CD4-positive, alpha-beta T cell treated with Interleukin-1 beta for 1 hour (primary cell): ENCODE measurements at places on chromosomes 7 and 10.

GRCh38 chr10:29248158-29248557 is 40.7 kb upstream of the LYZL1 start:
- DNase-seq, result no peak

DNA sequence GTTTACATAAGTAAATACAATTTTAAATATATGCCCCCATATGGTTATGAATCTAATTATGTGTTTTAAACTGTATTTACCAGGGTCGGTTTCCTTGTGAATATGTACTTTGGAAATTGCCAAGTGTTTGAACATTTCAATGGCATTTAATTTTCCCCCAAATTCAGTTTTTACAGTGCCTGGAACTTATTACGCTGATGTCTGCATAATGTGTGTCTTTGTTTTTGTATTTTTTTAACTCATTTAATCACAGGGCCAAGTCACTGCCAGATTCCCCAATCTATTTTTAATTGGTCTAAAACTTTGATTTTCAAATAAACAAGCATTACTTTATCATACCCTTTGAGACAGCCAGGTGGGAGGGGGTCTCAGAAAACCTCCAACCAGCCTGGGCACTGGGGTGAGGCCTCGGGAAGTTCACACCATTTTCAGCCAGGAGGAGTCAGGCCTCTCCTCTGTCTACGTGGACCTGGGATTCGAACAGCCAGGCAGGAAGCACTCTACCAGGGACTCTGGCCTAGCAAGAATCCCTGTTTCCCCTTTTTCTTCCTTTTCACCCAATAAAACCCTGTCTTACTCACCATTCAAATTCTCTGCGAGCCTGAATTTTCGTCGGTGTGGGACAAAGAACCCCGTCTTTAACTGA is 151.5 kb upstream of the COL1A2 start:
- DNase-seq, result no peak

- DNase-seq, result no peak
Measured at GRCh38 chr10:27068217-27068891, 31.9 kb downstream of the ANKRD26 start.

- DNase-seq, result no peak
Measured at GRCh38 chr7:114243646-114244045, 171.0 kb upstream of the FOXP2 start.

GRCh38 chr7:44802418-44803025 is 6.0 kb downstream of the PPIA start:
- no peak for DNase-seq

- DNase-seq, result peak; percentile 76
Measured at GRCh38 chr7:130941322-130942210, 207.6 kb upstream of the KLF14 start.

GRCh38 chr7:126727930-126728391 is 524.8 kb downstream of the GRM8 start:
- DNase-seq, result no peak

DNA sequence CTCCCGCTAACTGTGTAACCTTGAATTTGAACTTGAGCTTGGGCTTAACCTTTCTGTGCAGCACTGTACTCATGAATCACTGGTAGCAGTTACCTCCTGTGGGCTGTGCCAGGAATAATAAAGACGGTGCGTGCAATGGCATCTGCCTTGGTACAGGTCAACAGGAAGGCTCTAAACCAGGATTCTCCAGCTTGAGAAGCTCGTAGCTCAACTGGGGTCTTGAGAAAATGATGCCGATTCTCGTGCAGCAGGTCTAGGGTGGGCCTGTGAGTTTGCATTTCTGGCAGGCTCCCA is 112.5 kb upstream of the ANLN start:
- no peak for DNase-seq

- no peak for DNase-seq
Measured at GRCh38 chr10:28939281-28940157, 262.2 kb downstream of the BAMBI start.

DNA sequence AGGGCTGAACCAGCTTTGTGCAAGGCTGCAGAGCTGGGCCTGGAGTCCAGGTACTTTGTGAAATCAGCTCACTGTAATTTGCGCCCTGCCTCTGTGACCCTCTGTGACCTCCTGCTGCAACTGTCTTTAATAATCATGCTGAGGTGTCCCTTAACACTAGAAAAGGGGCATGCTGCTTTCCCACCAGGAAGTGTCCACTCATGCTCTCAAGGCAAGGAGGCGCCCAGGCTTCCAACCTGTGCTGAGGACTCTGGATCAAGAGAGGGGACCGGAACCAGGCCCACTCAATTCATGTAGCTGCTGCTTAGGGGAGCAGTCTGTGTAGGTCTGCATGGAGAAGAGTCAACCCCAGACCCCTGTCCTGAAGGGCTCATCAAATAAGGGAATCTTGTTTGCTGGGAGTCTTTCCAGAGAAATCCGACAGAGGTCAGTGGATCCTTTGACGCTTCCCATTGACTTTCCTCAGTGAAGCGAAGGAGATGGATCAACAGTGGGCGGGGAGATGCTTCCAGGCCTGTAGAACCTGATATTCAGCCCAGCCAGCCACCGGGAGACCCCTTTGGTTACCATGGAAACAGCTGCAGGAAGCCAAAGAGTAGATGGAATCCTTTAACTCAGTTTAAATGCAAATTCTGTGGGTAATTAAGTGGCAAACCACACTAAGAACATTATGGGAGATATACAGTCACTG is 945.9 kb downstream of the GRID1 start:
- DNase-seq, result no peak

- DNase-seq, result no peak
Measured at GRCh38 chr10:117450940-117451339, 75.7 kb upstream of the PDZD8 start.

DNA sequence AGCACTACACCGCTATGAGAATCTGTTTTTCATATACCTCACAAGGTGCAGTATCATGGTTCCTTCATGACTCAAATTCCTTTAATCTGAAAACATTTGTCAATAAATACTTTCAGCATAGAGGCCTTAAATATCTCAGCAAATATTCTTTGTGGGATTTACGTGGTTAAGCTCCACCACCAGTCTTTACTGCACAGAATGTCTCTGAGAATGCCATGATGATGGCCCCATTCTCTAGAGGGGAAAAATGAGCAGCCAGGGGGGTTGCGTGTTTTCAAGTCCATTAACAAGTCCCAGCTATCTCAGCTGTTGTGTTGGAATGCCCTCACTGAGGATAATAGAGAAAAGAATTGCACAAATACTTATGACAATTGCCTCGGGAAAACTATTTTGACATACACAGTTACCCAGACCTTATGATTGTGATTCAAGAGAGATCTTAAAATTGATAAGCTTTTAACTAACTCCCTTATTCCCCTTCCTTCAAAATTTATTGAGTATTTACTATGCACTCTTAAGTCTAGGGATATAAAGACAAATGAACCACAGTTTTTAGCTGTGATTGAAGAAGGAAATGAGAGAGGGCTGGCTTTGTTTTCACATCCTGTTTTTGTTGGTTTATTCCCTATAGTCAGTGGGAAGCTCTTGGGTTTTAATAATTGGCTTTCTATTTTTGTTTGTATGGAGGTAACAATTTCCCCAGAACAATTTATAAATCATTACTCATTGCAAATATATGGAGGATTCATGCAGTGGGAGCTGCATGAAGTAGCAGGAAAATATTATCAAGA is 176.5 kb upstream of the VWC2 start:
- no peak for DNase-seq

DNA sequence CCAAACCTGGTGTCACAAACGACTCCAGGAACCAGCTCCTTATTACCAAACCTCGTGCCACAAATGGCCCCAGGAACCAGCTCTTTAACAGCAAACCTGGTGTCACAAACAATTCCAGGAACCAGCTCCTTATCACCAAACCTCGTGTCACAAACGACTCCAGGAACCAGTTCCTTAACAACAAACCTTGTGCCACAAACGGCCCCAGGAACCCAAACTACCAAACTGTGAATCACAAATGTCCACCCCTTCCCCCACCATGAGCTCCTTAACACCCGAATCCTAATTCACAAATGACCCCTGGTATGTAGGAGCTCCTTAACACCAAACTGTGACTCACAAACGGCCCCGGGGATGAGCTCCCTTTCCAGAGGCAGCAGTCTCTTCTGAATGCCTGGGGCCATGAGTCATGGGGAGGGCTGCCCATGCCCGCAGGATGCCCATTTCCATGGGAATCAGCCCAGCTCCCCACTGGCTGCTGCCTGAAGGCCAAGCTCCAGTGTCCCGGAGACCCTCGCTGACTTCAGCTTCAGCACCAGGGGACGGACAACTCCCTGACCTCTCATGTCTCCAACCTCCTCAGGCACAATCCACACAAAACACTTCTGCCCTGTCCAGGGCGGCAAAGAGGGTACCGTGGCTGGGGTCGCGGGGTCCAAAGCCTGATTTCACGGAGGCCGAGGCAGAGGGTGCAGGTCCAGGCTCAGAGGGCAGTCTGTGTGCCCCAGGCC is 213.1 kb downstream of the ELFN1 start:
- no peak for DNase-seq

DNA sequence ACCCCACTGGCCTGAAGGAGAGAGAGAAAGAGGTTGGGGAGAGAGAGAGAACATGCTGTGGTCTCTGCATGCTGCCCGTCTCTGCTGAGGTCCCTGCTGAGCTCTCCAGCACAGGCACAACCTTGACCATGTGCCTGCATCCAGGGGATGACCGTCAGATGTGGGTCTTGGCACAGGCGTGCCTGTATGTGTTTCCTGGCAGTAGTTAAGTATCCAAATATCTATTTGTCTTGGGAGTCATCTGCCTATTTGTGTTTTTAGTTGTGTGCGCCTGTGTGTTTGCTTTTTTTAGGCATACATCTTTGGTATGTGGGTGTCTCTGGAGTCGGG is 1.9 kb upstream of the UNC5B start:
- DNase-seq, result no peak

DNA sequence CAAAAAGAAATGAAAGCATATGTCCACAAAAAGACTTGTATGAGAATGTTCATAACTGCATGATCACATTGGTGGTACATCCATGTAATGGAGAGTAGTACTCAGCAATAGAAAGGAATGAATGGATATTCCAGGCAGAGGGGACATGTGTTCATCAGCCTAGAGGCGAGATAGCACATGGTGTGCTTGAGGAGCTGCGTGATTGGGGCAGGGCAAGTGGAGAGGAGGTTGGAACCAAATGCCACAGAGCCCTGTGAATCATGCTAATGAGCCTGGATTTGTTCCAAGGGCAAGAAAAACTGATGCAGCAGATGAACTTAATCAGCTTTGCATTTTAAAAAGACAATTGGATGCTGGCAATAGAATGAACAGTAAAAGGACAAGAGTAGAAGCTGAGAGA is 73.3 kb downstream of the C10orf90 start:
- no peak for DNase-seq

DNA sequence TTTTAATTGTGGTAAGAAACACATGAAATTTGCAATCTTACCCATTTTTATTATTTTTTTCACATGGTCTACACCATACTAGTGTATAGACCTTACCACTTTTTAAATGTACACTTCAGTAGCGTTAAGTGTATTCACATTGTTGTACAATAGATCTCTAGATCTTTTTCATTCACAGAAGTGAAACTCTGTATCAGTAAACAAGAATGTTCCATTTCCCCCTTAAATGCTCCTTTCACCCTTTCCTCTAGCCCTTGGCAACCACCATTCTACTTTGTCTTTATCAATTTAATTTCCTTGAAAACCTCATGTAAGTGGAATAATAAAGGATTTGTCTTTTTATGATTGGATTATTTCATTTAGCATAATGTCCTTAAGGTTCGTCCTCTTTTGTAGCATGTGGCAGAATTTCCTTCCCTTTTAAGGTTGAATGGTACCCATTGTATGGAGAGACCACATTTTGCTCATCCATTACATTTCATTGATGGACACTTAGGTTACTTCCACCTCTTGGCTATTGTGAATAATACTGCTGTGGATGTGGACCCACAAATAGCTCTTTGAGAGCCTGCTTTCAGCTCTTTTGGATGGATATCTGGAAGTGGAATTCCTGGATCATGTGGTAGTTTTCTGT is 45.7 kb downstream of the SNX10 start:
- no peak for DNase-seq

GRCh38 chr7:48389977-48390376 is 218.7 kb downstream of the ABCA13 start:
- DNase-seq, result peak; percentile 8

DNA sequence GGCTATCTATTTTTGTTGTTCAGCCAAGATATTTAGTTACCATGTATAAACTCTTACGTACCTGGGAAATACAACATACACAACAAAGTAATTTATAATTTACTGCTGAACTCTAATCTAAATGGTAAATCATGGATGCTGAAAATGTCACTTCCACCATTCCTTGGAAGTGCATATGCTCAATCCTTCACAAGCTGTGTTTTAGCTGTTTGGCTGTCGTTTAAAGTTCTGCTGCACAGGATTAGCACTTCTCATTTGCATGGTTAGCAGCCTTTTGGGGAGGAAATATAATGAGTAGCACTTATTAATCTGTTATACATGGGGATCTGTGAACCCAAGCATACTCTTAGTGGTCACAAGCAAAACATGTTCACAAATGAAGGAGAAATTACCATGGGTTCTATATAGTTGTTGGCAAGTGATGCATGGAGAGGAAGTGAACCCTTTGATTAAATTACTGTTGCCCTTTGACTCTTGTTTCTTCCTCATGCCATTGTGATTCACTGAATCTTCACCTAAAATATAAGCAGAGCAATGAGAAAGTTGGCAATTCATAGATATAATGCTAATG is 18.5 kb downstream of the PIK3CG start:
- no peak for DNase-seq

GRCh38 chr7:121689749-121690148 is 183.2 kb upstream of the PTPRZ1 start:
- DNase-seq, result no peak
